NCI-H526 treated with DMSO at 0.1 percent for 48 hours (cell line): ENCODE measurements at places on chromosomes 6 and 20.

GRCh38 chr6:17640477-17640917 is 40.4 kb downstream of the FAM8A1 start:
- DNase-seq = no peak

- peak; percentile 92 for DNase-seq
Observed at GRCh38 chr6:45416700-45417099, 39.0 kb upstream of the SUPT3H start.

GRCh38 chr6:18025596-18025995 is 38.2 kb upstream of the KIF13A start:
- no peak for DNase-seq

GRCh38 chr6:111449129-111449528 is 33.9 kb downstream of the REV3L start:
- no peak for DNase-seq

- no peak for DNase-seq
Observed at GRCh38 chr6:167748458-167749379, 78.0 kb upstream of the AFDN start.

- no peak for DNase-seq
Observed at GRCh38 chr20:34831936-34832335, 6.5 kb upstream of the NCOA6 start.

DNA sequence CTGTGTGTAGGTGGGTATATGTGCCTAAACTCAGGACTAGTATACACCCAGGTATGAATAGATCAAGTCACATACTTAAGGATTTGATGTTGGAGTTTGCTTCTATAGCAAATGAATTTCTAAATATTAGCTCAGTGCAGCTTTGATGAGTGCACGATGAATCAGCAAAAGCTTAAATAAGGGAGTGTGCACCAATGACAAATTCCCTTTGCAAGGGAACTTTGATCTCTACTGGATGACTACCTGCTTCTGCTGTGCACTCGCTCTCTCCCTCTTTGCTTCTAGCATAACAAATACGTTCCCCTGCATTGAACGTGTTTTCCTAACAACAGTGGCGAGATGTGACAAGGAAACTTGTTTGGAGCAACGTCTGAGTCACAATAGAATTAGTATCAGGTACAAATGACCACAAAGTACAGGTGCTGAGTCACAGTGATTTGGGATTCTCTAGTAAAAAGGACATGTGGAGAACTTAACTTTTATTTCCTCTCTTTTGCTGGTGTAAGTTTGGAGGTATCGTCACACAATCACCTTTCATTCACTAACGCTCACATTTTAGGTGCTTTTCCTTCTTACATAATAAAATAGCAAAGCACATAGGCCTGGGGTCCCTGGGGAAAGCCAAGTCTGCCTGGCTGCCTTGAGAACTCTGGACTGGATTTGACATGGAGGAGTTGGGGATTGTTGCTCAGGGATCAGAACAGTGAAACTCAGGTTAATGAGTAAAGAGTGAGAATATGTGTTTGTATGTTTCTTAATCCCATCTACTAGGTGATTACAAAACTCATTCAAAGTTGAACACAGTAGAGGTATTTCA is 49.7 kb downstream of the KLHL31 start:
- DNase-seq = peak; percentile 42

DNA sequence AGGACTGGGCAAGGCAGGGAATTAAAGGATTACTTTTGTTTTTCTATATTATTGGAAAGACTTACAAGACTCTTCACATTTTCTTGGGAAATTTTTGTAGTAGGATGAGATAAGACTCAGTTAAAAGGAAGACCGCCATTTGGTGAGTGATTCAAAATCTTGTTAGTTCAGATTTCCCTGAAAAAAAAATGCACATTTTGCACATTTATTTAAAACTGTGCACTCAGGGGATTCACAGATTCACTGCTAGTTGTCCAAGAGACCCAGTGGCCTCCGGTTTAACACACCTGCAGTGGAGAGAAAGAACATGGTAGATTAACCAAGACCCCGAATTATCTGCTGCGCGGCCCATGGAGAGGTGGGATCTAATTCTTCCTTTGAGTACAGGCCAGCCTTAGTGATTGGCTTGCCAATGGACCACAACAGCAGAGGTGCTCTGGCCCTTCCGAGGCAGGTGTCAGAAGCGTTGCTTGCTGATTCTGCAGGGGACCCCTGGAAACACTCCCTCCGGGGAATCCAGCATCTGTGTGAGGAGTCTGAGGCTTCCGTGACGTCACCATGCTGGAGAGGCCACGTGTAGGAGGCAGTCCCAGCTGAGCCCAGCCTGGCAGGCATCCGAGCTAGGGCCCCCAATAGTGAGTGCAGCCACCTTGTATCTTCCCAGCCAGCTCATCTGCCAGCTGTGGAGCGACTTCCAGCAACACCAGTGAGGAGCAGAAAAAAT is 68.9 kb downstream of the ZNF217 start:
- no peak for DNase-seq

DNA sequence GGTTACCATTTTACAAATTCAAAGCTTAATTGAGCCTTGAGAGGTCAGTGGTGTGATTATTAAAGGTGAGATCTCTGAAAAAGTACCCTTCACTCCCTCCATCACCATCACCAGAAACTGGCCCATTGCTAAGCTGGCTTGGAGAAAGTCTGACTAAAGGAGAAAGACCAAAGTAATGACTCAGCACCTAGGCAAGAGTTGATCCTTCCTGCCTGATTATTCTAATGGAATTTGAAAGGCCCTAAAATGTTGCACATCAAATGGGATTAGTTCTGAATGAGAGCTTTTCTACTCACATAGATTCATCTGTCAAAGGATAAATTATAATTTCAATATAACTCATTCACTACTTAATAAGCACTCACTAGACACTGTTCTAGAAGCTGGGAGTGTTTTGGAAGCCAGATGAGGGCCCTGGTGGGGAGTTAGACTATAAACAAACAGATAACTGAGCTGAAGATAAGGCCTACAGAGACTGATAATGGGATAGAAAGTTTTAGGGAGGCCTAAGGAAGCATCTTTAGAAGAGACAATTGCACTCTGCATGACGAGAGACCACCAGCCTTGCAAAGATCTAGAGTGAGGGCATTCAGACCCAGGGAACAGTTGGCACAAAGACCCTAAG is 366.7 kb downstream of the SYNE1 start:
- no peak for DNase-seq

DNA sequence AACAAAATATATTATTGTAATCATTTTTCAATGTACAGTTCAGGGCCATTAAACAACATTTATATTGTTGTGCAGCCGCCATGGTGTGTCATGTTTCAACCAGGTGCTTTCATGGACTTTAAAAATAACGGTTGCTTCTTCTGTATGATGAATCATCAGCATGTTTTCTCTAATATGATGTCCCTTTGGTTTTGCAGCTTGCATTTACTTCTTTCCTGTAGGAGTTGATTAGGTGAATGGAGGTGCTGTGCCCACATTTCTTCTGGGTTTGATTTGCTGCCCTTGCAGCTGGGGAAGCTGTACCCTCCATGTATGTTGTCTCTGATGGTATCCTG is 54.9 kb upstream of the TULP4 start:
- DNase-seq = no peak

GRCh38 chr6:15038013-15038791 is 207.7 kb upstream of the JARID2 start:
- DNase-seq = no peak

- no peak for DNase-seq
Observed at GRCh38 chr6:29941471-29941870, 861 bp upstream of the HLA-A start.

- no peak for DNase-seq
Observed at GRCh38 chr20:63280929-63281545, 8.4 kb downstream of the ARFGAP1 start.

- DNase-seq = no peak
Observed at GRCh38 chr6:130713144-130713543, 114.1 kb upstream of the SMLR1 start.
